Right lobe of liver (tissue), 6 donors: ENCODE measurements at places on chromosomes 3 and 15.

GRCh38 chr15:69167218-69167846 lies 6.9 kb downstream of the GLCE start:
- no peak overlapping the region for H3K4me3 ChIP-seq
- no peaks in the 10 kb centered on the region for H3K27me3 ChIP-seq
- no peak for DNase-seq
- H3K27ac ChIP-seq, result no peak overlapping the region
- H3K4me1 ChIP-seq, result no peaks in the 10 kb centered on the region

- H3K27me3 ChIP-seq, result no peaks in the 10 kb centered on the region
- H3K27ac ChIP-seq, result no peak overlapping the region
- H3K36me3 ChIP-seq, result no peaks in the 10 kb centered on the region
Measured at GRCh38 chr3:108951820-108952501, 1.7 kb downstream of the GUCA1C start.

GRCh38 chr3:51967384-51968169 lies at the start of gene PCBP4:
TSS of gene PCBP4 (minus strand) at chr3:51967454. CDS start at chr3:51961240, 6,214 bp downstream.
- H3K27me3 ChIP-seq, result no peaks in the 10 kb centered on the region
- no peak for DNase-seq
- H3K36me3 ChIP-seq, result no peaks in the 10 kb centered on the region
- H3K4me3 ChIP-seq, result peak within 1 kb of the TSS; percentile 62
- H3K27ac ChIP-seq, result peak within 1 kb of the TSS; percentile 47

- H3K4me1 ChIP-seq, result no peaks in the 10 kb centered on the region
- no peak overlapping the region for H3K27ac ChIP-seq
- no peaks in the 10 kb centered on the region for H3K36me3 ChIP-seq
Measured at GRCh38 chr15:98485451-98485850, 162.9 kb upstream of the IGF1R start.

DNA sequence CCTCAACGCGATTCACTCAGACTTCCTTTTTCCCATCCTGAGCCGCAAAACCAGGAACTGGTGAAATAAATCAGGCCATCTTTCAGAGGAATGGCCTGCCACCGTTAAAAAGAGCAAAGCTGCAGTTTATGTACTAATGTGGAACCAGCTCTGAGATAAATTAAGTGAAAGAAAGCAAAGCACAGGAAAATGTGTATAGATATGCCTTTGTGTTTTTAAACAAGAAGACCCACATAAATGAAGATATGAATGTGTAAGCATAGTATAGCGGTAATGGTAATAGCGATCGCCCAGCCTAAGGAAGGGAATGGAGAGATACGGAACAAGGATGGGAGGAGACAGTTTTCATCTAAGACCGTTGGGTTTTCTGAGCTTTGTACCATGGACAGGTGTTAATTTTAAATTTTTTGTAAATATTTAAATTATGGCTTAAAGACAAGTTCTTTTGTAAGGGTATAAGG lies 30.8 kb upstream of the RPN1 start:
- no peaks in the 10 kb centered on the region for H3K4me1 ChIP-seq
- DNase-seq, result no peak
- peak overlapping the region; percentile 85 for H3K27ac ChIP-seq
- peak overlapping the region; percentile 62 for H3K4me3 ChIP-seq
- H3K36me3 ChIP-seq, result no peaks in the 10 kb centered on the region

DNA sequence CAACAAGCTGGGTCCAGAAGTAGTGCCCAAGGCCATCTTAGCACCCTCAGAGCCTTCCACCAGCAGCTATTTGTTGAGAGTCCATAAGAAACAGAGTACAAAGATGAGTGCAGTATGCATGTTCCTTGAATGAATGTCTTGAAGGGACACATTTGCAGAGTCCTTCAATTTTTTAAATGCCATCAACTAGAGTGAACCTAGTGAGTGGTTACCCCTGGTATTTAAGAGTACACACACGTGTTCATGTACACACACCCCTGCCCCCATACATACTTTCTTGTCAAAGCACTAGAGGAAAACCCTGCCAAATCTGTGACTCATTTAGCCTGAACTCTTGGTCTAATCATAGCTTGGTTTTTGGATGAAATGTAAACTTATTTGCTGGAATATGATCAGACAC lies 84.5 kb upstream of the GALNT15 start:
- H3K27me3 ChIP-seq, result no peaks in the 10 kb centered on the region
- H3K27ac ChIP-seq, result no peak overlapping the region
- no peak for DNase-seq

DNA sequence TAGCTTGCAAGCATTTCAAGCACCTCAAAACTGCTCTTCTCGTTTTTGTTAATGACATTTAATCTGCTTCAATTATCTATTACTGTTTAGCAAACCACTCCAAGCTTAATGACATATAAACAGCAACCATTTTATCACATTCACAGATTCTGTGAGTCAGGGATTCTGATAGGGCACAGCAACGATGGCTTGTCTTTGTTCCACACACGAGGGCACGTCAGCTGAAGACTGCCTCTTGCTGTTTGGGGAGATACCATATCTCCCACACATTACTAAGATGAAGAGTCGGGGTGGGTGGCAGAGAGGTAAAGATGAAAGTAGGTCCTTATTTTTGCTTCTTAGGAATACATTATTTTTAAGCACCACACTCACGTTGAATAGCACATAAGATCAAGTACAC lies 19.3 kb downstream of the CPOX start:
- H3K4me3 ChIP-seq, result no peak overlapping the region
- H3K27me3 ChIP-seq, result no peaks in the 10 kb centered on the region
- H3K36me3 ChIP-seq, result no peaks in the 10 kb centered on the region
- peaks cover 32% of the 10 kb centered on the region for H3K4me1 ChIP-seq
- no peak overlapping the region for H3K27ac ChIP-seq

DNA sequence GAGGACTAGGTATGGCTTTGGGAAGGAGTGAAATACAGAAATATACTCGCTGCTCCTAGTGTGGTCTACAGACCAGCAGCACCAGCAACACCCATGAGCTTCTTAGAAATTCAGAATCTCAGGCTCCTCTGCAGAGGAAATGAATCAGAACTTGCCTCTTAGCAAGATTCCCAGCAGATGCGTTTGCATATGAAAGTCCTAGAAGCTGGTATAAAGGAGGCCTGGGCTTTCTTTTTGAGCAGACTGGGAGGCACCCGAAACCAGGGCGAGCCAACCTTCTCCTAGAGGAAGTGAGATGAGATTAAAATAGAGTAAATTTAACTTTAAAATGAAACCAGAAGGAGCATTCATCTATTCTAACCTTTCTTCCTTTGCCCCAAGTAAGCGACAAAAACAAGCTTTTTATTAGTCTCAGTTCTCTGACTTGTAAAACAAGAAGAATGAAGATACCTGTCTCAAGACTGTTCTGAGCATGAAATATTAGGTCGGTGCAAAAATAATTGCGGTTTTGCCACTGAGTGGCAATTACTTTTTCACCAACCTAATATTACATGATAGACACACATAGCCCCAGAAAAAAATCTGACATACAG lies 140.0 kb downstream of the PDZRN3 start:
- no peak overlapping the region for H3K4me3 ChIP-seq
- H3K27me3 ChIP-seq, result no peaks in the 10 kb centered on the region
- DNase-seq, result no peak
- no peaks in the 10 kb centered on the region for H3K4me1 ChIP-seq

DNA sequence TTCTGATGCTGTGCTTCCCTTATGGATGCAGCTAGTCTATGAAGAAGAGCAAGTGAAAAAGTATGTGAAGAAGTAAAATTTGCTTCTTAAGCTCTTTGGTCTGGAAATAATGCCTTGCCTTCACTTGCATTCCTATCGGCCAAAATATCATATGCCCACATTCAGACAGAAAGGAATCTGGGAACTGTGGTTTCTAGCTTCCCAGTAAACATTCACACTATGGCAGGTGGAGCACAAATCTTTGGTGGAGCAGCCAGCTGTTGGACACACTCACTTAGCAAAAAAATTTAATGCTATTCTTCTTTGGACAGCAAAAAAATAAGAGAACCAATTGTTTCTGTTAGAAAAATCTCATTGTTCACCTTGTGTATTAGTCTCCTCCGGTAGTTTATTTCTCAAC lies 12.3 kb upstream of the COL6A6 start:
- no peaks in the 10 kb centered on the region for H3K4me1 ChIP-seq
- no peak overlapping the region for H3K27ac ChIP-seq
- H3K4me3 ChIP-seq, result no peak overlapping the region
- H3K27me3 ChIP-seq, result no peaks in the 10 kb centered on the region

DNA sequence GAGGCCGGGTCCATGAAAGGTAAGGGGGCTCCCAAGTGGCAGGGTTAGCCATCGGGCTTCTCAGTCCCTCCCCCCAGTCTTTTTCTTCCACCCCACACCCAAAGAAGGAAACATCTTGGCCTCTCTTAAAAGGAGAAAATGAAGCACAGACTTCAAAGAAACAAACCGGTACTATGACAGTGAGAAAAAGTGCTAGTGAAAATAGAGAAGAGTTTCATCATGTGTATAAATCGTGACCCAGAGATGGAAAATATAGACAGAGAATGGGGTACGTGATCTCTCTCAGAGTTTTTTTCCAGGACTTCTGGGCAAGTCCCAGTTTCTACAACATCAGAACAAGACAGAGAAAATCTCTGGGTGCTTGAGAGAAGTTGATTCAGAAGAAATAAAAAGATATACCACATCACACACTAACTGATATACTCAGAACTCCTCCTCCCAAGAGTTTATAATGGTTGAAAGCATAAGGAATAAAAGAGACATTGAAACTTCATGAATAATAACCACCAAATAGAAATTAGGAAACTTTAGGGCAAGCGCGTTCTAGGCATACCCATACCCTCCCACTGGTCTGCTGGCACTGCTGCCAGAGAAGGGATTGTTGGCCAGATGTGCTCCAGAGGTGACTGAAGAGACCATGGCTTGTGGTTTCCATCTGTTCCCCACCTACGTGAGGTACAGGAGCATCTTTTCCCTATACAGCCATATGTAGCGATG lies 318.9 kb upstream of the CHRM5 start:
- no peaks in the 10 kb centered on the region for H3K27me3 ChIP-seq
- H3K4me1 ChIP-seq, result no peaks in the 10 kb centered on the region
- no peaks in the 10 kb centered on the region for H3K36me3 ChIP-seq
- H3K4me3 ChIP-seq, result no peak overlapping the region

- no peaks in the 10 kb centered on the region for H3K4me1 ChIP-seq
- no peaks in the 10 kb centered on the region for H3K27me3 ChIP-seq
- no peak for DNase-seq
- H3K36me3 ChIP-seq, result no peaks in the 10 kb centered on the region
Measured at GRCh38 chr15:60184579-60184978, 180.5 kb downstream of the FOXB1 start.

GRCh38 chr3:177483182-177483967 lies 286.1 kb upstream of the TBL1XR1 start:
- H3K27me3 ChIP-seq, result no peaks in the 10 kb centered on the region
- H3K36me3 ChIP-seq, result no peaks in the 10 kb centered on the region
- H3K27ac ChIP-seq, result no peak overlapping the region

GRCh38 chr3:194744826-194745225 lies 59.1 kb downstream of the FAM43A start:
- H3K27ac ChIP-seq, result no peak overlapping the region
- H3K36me3 ChIP-seq, result no peaks in the 10 kb centered on the region
- H3K27me3 ChIP-seq, result no peaks in the 10 kb centered on the region
- DNase-seq, result no peak

DNA sequence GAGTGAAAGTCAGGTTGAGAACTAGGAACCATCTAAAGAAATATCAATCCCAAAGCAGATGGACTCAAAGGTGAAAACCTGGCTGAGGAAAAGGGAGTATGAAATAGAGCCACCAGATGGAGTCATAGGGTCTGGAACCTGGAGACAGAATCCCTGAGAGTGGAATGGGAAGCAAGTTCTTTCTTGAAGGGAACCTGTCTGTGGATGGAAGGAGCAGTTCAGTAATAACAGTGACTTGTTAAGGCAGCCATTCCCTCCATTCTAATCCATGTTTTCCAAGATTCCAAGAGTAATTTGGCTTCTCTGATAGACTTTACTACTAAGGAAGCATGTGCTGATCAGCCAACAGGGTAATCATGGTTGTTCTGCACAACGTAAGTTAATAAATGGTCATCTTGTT lies 22.5 kb upstream of the AQP9 start:
- H3K4me3 ChIP-seq, result no peak overlapping the region
- no peak overlapping the region for H3K27ac ChIP-seq
- H3K4me1 ChIP-seq, result peaks cover 54% of the 10 kb centered on the region
- no peaks in the 10 kb centered on the region for H3K36me3 ChIP-seq
- no peak for DNase-seq
- no peaks in the 10 kb centered on the region for H3K27me3 ChIP-seq
